ENCODE measurements at places on chromosomes 3 and 15.

DNA sequence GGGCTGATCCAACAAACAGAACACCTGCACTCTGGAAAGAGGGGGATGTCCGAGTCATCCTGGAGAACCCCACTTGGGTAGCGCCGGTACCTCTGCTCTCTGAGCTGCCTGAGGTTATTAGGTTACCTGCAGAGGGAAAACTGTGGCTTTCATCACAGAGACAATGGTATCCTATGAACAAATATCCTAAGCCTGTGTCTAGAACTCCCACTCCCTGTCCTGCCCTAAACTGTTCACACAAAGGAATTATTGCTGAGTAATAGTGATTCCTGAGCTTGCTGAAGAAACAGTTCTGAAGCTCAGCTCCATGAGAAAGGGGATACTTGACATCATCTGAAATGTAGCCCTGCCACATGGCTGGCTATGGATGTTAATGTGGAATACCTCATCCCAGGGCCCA is 31.9 kb upstream of the WNT5A start:
- DNase-seq: no peak

DNA sequence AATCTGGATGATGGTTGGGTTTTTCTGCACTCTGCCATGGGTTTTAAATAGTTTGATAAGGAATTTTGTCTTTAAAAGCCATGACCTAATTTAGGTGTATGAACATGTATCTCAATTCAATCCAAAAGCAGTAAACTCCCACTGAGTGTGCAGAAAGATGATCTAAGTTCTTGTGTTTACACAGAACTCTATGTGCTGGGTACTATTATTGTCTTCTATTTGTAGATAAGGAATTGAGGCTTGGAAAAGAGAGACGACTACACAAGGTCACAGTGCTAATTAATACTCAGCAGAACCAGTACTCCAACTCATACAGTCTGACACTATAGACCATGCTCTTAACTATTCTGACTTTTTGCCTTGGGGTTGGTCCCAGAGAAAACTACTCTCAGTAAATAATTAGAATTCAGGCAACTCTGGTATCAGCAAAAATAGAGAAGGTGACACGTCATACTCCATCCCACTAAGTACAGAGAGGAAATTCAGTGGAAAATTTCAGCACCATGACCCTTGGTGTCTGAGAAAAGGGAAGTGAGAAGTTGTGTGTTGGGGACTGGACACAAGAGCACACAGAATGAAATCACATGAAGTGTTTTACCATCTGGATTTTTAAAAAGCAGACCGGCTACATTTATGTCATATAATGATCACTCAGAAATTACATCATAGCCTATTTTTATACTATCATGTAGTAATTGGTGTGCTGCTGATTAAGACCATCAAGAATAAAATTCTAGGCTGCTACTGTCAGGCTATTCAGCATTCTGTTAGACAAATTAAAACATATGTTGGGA is 18.3 kb upstream of the MYH15 start:
- DNase-seq: no peak

GRCh38 chr15:72037321-72037720 is 80.6 kb downstream of the MYO9A start:
- DNase-seq: no peak

DNA sequence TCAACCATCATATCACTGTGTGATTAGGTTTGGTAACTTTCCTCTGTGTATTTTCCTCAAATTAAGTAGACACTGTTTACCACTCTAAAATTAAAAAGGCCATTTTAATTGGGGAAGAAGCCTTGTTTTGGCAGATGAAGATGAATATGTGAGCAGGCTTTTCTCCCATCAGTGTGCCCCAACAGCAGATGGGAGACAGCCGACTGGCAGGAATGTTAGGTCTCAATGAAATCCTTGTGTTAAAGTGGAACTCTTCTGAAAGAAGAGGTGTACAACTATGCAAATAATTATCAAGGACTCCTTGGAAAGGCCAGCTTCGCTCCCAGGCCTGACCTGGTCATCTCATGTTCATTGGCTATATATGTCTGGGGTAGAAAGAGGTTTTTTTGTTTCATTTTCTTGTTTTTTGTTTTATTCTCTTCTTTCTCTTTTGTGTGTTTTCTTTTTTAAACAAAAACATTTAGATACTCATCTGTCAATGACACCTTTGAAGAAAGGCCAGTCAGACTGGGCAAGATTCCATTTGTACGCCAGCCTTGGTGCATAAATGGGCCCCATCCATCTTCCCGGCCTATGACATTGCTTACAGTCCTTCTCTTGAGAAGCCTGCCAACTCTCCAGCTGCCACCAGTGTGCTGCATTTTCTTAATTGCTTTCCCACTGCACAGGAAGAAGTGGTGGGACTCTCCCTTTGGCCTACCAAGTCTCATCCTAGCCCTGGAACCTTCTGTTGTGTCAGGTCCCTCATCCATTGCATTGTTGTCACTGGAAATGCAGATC is 25.8 kb downstream of the LRTM1 start:
- DNase-seq: no peak

- peak; percentile 46 for DNase-seq
Observed at GRCh38 chr15:89002281-89002761, 85.9 kb upstream of the ABHD2 start.

- DNase-seq: no peak
Observed at GRCh38 chr3:81837071-81837593, 75.7 kb upstream of the GBE1 start.
